CD14-positive monocyte (primary cell): ENCODE measurements at places on chromosomes 12 and 14. TPM values are rescaled to one million over a fixed set of nuclear protein-coding genes. Genes with fewer than 3 reads are reported as not detected.
A peak's percentile ranks its signal among the peaks of the same experiment; 100 is the strongest.

DNA sequence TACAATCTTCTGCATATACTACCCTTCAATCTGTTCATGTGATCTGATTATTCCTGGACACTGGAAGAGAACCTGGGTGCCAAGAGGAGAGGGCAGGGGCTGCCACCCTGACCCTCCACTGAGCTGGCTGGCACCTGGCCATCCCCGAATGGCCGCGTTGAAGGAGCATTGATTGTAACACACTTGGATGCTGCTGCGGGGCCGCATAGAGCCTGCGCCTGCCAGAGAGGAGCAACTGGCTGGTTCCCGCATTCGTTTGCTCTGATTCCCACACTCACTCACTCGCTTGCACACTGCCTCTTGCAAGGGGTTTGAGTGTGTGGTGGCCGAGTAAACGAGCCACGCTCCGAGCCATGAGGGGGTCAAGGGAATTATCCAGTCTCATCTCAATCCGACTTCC lies 32.4 kb downstream of the PSEN1 start:
- no peak for DNase-seq

DNA sequence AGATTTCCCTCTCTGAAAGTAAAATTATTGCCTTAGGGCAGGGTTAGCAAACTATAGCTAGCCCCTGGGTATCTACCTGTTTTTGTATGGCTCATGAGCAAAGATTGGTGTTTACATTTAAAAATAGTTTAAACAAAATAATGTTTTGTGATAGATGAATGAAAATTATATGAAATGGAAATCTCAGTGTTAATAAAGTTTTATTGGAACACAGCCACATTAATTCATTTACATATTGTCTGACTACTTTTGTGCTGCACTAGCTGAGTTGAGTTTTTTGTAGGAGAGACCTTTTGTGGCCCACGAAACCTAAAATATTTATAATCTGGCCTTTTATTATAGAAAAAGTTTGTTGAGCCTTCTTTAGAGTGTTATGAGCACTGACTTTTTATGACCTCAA lies 48.5 kb downstream of the ADIPOR2 start:
- DNase-seq: no peak

Gene EPYC
- polyA plus RNA-seq: not detected

- peak; percentile 84 for DNase-seq
Observed at GRCh38 chr12:47277972-47278448, 198.3 kb upstream of the AMIGO2 start.

GRCh38 chr14:37023875-37024565 lies 148.4 kb downstream of the SLC25A21 start:
- no peak for DNase-seq

- no peak for DNase-seq
Observed at GRCh38 chr12:2487278-2487677, 307.5 kb upstream of the FKBP4 start.

DNA sequence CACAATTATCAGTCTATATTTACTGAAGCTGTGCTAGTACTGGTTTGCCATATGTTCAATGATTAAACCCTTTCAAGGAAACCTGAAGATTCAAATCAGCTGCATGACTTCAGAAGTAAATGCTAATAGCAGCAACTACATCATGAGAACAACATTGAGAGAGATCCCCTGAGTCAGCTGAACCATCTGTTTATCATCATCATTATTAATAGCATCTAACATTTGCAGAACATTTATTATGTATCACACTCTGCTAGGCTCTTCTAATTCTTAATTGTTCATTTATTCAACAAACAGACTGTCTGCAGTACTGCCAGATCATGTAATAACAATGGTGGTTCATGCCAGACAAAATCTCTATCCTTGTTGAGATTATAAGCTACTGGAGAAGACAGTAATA lies 157.4 kb downstream of the KLHL28 start:
- DNase-seq: no peak

DNA sequence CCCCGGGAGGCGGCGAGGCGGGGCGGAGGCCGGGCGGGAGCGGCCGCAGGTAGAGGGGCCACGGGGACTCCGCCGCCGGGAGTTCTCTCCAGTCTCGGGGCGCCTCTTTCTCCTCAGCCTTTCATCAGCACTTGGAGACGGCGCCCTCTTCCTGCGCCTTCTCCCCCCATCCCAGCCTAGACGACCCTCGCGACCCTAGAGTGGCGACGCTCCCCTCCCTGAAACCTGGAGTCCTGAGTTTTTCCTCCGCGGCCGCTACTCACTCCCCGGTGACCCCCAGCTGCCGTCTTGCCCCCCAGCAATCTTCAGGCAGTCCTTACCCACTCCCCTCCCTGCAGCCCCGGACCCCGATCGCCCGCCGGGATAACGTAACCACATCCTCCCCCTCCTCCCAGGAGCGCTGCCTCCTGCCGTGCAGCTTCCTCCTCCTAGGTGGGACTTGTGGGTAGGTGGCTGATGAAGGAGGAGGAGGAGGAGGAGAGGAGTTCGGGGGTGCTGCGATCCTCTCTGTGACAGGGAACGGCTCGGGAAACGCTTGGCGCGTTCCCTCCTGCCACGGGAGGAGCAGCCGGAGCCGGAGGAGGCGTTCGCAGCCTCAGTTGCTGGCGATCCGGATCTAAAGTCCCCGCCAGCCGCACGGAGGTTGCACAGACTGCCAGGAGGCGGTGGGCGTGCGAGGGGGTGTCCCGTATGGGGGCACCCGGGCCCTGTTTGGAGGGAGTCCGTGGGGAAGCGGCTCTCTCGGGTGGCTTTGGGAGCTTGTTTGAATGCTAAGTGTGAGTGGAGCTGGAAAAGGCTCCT lies 891 bp downstream of the PLEKHA5 start:
- peak; percentile 2 for DNase-seq

GRCh38 chr12:43812057-43812456 lies 5.9 kb upstream of the TWF1 start:
- no peak for DNase-seq

DNA sequence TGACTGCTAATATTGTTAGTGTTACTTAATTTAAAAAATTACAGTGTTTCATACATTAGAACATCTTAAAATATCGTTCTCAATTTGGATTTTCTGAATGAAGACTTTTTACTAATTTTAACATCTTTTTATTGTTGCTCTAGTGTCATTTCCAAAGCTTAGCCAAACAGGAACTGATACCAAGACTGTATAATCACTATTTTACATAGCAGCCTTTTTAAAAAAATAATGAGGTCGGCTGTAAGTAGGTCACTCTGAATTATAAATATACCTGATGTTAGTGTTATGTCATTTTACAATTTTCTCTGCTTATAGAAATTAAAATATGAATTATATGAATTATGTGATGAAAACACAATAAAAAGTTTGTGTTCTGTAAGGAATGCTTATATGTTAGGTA lies 321.5 kb downstream of the TMEM117 start:
- no peak for DNase-seq

Gene FITM1
- not detected for polyA plus RNA-seq

- DNase-seq: no peak
Observed at GRCh38 chr14:98958048-98958631, 313.9 kb downstream of the BCL11B start.

DNA sequence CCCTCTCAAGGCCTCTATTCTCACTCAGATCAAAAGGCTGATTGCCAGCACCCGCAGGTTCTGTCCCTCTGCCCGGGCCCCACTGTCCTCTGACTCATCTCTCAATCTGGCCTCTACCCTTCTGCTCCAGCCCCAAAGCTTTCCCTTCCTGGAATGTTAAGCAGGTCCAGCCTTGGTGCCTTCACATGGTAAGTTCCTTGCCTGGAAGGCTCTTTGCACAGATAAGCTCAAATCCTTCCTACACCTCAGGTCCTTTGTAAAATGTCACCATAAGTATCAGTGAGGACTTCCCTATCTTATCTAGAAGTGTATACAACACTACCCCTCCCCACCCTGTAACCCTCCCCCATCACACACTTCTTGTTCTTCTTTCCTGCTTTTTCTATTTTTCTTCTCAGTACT lies 22.2 kb downstream of the LPCAT3 start:
- DNase-seq: no peak

Gene COL2A1
- polyA plus RNA-seq: 0.20 TPM in 1 of 2 replicates, not detected in the other

- DNase-seq: no peak
Observed at GRCh38 chr12:131365821-131366260, 345.0 kb upstream of the SFSWAP start.

- DNase-seq: no peak
Observed at GRCh38 chr14:91258011-91258618, 13.6 kb upstream of the GPR68 start.

- no peak for DNase-seq
Observed at GRCh38 chr12:119302451-119303080, 32.0 kb upstream of the CCDC60 start.

DNA sequence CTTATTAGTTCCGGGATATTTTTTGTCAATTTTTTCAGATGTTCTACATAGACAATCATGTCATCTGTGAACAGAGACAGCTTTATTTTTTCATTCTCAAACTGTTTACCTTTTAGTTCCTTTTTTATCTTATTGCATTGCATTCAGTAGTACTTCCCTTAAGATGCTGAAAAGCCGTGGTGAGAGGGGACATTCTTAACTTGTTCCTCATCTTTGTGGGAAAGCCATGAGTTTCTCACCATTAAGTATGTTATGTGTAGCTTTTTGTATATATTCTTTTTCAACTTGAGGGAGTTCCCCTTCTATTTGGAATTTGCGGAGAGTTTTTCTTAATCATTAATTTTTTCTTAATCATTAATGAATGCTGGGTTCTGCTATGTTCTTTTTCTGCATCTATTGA lies 1727.1 kb upstream of the SEL1L start:
- DNase-seq: peak; percentile 51

Gene OGFOD2
- polyA plus RNA-seq: 13.0 TPM

Gene DTX1
- 0.04 and 0.08 TPM in 2 replicates for polyA plus RNA-seq

Gene KRT75
- not detected for polyA plus RNA-seq

Gene HRK
- not detected for polyA plus RNA-seq

DNA sequence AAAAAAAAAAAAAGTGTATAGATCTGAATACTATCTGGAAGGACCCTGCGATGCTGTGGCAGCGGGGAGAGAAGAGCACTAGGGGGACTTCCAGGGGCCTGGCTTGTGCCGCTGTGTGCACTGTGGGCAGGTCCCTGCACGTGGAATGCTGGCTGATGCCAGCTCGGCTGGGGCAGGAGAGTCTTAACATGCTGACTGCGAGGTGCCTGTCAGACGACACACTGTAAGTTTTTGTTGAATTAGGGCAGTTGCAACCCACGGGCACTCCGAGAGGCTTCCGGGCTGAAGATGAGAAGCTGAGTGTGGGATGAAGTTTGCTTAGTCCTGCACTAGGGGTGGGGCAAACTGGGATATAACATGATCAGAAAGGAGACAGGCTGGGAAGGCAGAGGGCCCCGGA lies 10.7 kb downstream of the GLT1D1 start:
- DNase-seq: no peak

GRCh38 chr12:19643635-19644034 lies 204.3 kb downstream of the AEBP2 start:
- DNase-seq: no peak

Gene MAP3K12
- 2.0 TPM for polyA plus RNA-seq

Gene KRT74
- not detected for polyA plus RNA-seq

Gene IL31
- not detected for polyA plus RNA-seq

GRCh38 chr12:40378691-40379090 lies 153.9 kb downstream of the LRRK2 start:
- no peak for DNase-seq

- DNase-seq: no peak
Observed at GRCh38 chr14:92729634-92730358, 18.6 kb downstream of the LGMN start.

Gene GPRC5A
- 0.04 and 0.43 TPM in 2 replicates for polyA plus RNA-seq

DNA sequence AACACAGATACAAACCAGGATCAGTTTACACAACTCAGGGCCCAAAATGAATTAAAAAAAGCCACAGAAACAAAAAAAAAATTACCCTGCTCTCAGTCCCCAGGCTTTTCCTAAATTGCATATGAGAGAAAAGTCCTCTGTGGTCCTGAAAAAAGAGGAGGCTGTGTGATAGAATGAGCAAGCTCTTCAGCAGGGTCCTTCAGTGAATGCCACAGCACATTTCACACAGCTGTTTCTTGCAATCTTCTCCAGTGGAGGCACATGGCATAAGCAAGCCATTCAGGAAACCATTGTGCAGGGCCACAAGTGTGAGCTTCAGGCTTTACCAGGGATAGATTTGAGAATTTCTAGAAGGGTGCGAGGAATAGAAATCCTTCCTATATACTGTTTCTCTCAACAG lies 168.5 kb downstream of the PPM1H start:
- no peak for DNase-seq

DNA sequence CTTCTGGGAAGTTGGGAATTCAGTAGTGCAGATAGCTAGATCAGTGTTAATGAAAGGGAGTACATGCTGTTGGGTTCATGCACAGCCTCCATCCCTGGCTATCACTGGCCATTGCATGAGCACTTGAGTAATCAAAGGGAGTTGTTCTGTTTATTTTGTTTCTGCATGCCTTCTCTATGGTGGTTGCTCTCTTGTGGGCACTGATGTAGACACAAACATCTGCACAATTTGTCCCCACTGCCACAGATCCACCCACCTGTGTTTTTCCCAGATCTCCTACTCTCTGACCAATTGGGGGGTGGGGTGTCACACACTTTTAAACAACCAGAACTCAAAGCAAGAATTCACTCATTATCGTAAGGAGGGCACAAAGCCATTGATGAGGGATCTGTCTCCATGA lies 89.7 kb upstream of the DHRS4 start:
- DNase-seq: no peak

Gene KRT8
- not detected for polyA plus RNA-seq

GRCh38 chr14:91945751-91946621 lies 1.5 kb downstream of the FBLN5 start:
- no peak for DNase-seq

GRCh38 chr12:126856958-126857357 lies 1410.0 kb upstream of the TMEM132C start:
- no peak for DNase-seq

Gene MYO1H
- not detected in 2 replicates for polyA plus RNA-seq

GRCh38 chr14:33879684-33880286 lies 71.1 kb downstream of the EGLN3 start:
- no peak for DNase-seq

Gene SLC8A3
- 0.01 TPM in 1 of 2 replicates, not detected in the other for polyA plus RNA-seq

DNA sequence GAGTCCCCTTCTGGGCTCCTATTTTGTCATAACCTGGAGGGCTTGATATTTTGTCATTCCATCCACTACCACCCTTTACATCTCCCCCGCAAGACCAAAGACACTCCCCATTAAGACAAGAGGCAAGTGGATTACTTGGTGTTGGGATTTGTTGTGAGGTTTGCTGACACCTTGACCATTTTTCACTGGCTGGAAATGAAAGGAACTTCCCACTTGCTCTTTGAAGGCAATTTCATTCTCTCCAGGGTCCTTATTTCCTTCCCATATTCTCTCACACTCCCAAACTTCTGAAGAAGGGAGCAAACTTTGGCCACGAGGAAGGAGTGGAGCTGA lies 14.9 kb downstream of the AGAP2 start:
- no peak for DNase-seq

Gene SVOP
- not detected in 2 replicates for polyA plus RNA-seq
